ENCODE measurements at places on chromosomes 7 and 10. TPM values are rescaled to one million over a fixed set of nuclear protein-coding genes. Genes with fewer than 3 reads are reported as not detected.

DNA sequence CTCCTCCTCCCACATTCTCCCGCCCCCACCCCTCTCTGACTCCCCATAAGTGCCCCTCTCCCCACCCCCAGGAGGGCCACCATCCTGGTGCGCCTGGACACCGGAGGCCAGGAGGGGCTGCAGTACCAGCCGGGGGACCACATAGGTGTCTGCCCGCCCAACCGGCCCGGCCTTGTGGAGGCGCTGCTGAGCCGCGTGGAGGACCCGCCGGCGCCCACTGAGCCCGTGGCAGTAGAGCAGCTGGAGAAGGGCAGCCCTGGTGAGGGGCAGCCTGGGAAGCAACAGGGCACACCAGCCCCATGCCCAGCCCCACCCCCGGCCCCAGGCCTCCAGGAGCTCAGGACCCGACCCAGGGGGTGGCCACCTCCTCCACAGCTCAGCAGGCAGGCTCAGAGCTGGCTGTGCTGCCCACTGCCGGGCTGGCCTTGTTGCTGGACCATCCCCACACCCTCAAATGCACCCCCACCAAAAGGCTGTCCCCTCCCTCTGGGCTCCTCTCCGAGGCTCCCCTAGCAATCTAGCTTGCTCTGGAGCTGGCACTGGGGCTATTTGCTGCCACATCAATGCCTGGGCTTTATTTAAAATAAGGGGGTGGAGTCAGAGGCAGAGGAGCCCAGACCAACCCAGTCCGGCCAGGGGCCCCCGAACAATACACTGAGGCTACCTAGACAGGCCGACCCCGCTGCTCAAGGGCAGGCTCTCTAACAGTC, 14.8 kb downstream of the ATG9B start:
- DNase-seq: no peak

DNA sequence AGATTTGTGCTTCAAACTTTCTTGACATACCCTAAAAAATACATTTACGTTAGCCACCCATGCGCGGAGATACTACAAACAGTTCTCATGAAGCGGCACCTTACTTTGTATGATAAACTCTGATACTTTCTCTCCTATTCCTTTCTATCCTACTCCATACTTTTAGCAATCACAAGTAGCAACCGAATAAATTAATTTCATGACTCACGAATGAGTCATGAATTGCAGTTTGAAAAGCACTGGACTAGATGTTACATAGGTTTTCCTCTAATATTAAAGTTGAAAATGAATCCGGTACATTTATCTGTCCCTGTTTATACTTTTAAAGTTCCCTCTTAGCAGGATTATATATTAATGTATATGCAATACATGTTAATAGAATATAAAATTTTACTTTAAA, 67.6 kb downstream of the CUBN start:
- no peak for DNase-seq

GRCh38 chr7:80720146-80720545, 81.7 kb downstream of the CD36 start:
- no peak for DNase-seq

DNA sequence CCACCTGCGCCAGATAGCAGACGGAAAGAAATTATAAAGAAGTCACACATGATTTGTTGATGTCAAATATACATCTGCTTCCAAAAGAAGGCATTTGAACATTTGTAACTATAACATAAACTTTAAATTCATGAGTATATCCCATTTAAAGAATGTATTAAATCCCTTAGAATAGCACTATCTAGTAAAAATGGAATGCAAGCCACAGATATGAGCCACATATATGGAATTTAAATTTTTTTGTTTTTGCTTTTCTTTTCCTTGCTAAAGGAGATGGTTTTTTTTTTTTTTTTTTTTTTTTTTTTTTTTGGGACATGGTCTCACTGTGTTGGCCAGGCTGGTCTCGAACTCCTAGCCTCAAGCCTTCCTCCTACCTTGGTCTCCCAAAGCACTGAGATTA, 730.8 kb downstream of the PHTF2 start:
- no peak for DNase-seq

DNA sequence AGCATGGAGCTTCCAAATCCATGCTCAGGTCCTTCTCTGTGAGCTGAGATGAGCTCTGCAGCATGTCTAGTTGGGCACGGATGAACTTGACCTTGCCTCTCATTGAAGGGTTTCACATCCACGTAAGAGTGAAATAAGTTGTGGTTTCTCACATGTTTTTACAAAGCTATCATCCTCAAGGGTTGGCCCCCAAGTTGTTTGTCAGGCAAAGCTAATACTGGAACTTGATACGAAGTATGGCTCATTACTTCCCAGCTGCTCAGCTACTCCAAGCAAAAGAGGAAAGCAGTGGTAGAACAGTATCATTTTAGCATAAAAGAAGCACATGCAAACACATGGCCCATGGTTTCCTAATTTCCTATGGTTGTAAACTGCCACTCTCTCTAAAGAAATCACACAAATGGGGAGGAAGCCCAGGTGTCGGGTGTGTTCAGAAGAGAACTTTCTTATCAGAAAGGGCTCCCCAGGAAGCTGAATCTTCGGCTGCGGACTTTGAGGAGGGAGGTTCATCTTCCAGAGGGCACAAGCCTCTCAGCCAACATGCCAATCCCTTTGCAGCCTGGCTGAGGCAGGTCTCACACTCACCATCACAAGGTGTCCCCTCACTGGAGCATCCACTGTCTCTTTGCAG, 45.3 kb downstream of the PDLIM1 start:
- DNase-seq: no peak

DNA sequence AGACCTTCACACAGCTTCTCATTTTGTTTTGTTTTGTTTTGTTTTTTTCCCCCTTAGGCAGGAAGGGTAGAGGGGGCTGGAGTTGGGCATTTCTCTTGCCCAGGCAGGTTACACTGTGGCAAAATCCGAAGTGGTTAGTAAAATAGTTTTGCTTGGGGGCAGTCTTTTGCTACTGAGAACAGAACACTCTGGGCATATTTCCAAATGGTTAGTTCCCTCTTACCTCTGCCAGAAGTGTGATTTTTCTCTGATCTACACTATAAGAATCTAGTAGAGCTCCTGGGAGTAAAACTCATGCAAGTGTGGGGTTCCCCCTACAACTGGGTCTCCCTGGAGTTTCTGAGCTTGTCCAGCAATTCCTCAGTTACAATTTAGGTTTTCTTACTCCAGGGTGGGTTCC, 61.7 kb downstream of the NPS start:
- no peak for DNase-seq

GRCh38 chr7:120180221-120180620, 92.8 kb upstream of the KCND2 start:
- DNase-seq: no peak

GRCh38 chr7:1055956-1056784, 11.8 kb downstream of the GPR146 start:
- DNase-seq: no peak

GRCh38 chr7:139131601-139132041, 22.1 kb upstream of the ZC3HAV1 start:
- DNase-seq: no peak

DNA sequence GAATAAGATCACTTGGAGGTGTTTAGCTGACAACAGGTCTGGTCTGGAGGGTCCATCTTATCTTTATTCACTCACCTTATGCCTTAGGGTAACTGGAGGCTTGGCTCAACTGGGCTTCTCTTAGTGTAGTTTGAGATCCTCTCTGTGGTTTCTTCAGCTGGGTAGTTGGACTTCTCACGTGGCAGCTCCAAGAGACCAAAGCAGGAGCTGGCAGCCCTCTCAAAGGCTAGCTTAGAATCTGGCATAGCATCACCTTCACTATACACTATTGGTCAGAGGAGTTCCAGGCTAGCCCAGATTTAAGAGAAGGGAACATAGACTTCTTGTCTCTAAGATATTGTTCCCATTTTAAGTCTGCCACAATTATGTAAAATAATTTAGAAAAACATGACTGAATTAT, 16.4 kb downstream of the ADK start:
- DNase-seq: no peak

GRCh38 chr7:34759477-34760125, 101.6 kb downstream of the NPSR1 start:
- no peak for DNase-seq

DNA sequence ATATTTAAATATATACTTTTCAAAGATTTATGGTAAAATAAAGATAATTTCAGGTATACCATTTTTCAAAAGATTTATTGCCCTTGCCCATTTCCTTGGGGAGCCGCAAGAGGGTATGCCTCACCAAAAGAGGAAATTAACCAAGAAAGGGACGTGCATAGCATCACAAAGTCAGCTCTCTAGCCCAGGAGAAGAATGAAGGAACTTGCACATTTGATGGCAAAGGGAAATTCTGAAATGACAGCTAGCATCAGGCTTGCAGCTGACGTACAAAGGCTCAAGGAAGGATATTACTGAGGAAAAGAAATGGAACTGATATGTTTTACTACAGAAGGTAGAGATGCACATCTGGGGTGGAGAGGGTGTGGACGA, 93.6 kb upstream of the RSU1 start:
- no peak for DNase-seq

DNA sequence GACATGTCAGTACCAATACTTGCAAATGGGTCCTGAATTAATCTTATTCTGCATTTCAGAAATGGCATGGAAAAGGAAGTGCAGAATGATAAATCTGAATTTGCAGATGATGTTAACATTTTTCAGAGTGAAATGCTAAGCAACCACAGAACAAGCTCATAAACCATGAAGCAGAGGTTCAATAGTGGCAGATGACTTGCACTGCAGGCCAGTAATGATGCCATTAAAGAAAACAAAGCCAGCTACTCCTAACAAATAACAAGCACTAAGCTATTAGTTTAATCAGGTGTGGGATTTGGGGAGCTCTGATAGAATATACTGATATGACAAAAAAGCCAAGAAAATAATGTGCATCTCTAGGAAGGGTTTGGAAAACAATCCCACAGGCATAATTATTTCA, 85.4 kb downstream of the FAM13C start:
- no peak for DNase-seq

DNA sequence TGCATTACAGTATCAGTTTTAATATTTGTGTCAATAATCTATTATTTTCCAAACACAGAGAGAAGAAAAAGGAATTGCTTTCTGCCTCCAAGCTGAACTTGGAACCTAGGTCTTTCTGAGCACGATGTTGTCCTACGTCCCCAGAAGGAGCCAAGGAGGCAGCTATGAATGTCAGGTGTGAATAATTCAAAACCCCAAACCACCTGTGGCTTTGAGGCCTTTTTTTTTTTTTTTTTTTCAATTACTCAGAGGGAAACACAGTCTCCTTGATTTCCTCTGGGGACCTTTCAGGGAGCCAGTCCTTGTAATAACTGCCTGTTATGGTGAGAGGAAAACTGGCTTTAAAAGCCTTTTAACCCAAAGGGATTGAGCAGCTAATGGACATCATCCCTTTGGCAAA, 8.3 kb downstream of the GPR85 start:
- no peak for DNase-seq

GRCh38 chr10:63157845-63158624, 24.9 kb downstream of the NRBF2 start:
- DNase-seq: peak; percentile 61

The MRLN gene
- not detected for total RNA-seq

The PRPS1L1 gene
- not detected for total RNA-seq

The ITGA8 gene
- not detected for total RNA-seq

The CCL24 gene
- not detected for total RNA-seq

The SUN1 gene
- total RNA-seq: 71.3 TPM

The CFTR gene
- not detected for total RNA-seq

The SEMA3E gene
- total RNA-seq: not detected

The KNDC1 gene
- not detected for total RNA-seq

The SLC12A9 gene
- total RNA-seq: 13.6 TPM

The ZNF735 gene
- total RNA-seq: not detected

The SUN3 gene
- not detected for total RNA-seq
